A549 treated with Mapracorat at 1 μM for 4 hours (cell line): ENCODE measurements at places on chromosomes 6 and 20. TPM values are rescaled to one million over a fixed set of nuclear protein-coding genes. Genes with fewer than 3 reads are reported as not detected.

Gene CTCFL
- not detected in 5 replicates for total RNA-seq

Gene KLHDC3
- total RNA-seq, result 24.6 to 28.7 TPM (median 26.6 TPM) in 5 replicates

Gene WFDC10B
- not detected in 5 replicates for total RNA-seq

Gene HFE
- total RNA-seq, result 10.7 to 14.6 TPM (median 12.9 TPM) in 5 replicates

Gene TRIM38
- 1.6 to 2.1 TPM (median 1.7 TPM) in 5 replicates for total RNA-seq
